ENCODE measurements at places on chromosomes 4 and X. TPM values are rescaled to one million over a fixed set of nuclear protein-coding genes. Genes with fewer than 3 reads are reported as not detected.

ZNF711 gene
- total RNA-seq, result 3.7 TPM

MAGEA1 gene
- not detected for total RNA-seq

SH3D19 gene
- 94.8 TPM for total RNA-seq

COL25A1 gene
- 0.81 TPM for total RNA-seq

PPP4R3C gene
- not detected for total RNA-seq

SATL1 gene
- total RNA-seq, result not detected

CT45A5 gene
- not detected for total RNA-seq

ADAMTS3 gene
- total RNA-seq, result 2.3 TPM

TMEM31 gene
- not detected for total RNA-seq

RS1 gene
- not detected for total RNA-seq

SHROOM4 gene
- total RNA-seq, result 16.0 TPM

PLP2 gene
- 101 TPM for total RNA-seq

CLIC2 gene
- 8.3 TPM for total RNA-seq

FGF5 gene
- total RNA-seq, result not detected

ATRX gene
- 177 TPM for total RNA-seq

UGT2A1 gene
- not detected for total RNA-seq

RAPGEF2 gene
- total RNA-seq, result 63.0 TPM

MYOZ2 gene
- 11.0 TPM for total RNA-seq

CLDN34 gene
- not detected for total RNA-seq

SPATA4 gene
- not detected for total RNA-seq

PDCL2 gene
- total RNA-seq, result not detected

ABLIM2 gene
- 28.6 TPM for total RNA-seq

CDKL5 gene
- 17.2 TPM for total RNA-seq

PNCK gene
- 3.2 TPM for total RNA-seq

HSD17B13 gene
- 0.71 TPM for total RNA-seq

TBC1D9 gene
- 17.5 TPM for total RNA-seq

GUCY2F gene
- total RNA-seq, result not detected

GYPE gene
- total RNA-seq, result 1.1 TPM

YY2 gene
- total RNA-seq, result 4.2 TPM

UGT2A3 gene
- total RNA-seq, result not detected

EGFL6 gene
- not detected for total RNA-seq

RNF175 gene
- not detected for total RNA-seq

PRRG3 gene
- total RNA-seq, result 0.14 TPM

CACNA1F gene
- total RNA-seq, result not detected

GPR143 gene
- 2.6 TPM for total RNA-seq

MTNR1A gene
- not detected for total RNA-seq

PPEF2 gene
- total RNA-seq, result not detected

CC2D2A gene
- 44.1 TPM for total RNA-seq

ITM2A gene
- total RNA-seq, result 43.1 TPM

STBD1 gene
- 14.6 TPM for total RNA-seq

EDNRA gene
- 22.2 TPM for total RNA-seq

GAGE12F gene
- total RNA-seq, result not detected

ATP1B4 gene
- not detected for total RNA-seq

LUZP4 gene
- total RNA-seq, result not detected

CABS1 gene
- total RNA-seq, result not detected

CCSER1 gene
- 2.7 TPM for total RNA-seq

PSAPL1 gene
- not detected for total RNA-seq

ARL9 gene
- total RNA-seq, result not detected

GPC3 gene
- total RNA-seq, result 5.6 TPM
